ENCODE measurements at places on chromosomes 5 and 9. TPM values are rescaled to one million over a fixed set of nuclear protein-coding genes. Genes with fewer than 3 reads are reported as not detected.

Gene HRCT1
- polyA plus RNA-seq: not detected

Gene MUSK
- not detected for polyA plus RNA-seq

Gene KCNV2
- not detected for polyA plus RNA-seq

GRCh38 chr9:133826289-133827085 is 88.3 kb upstream of the SARDH start:
- no peaks in the 10 kb centered on the region for H3K4me1 ChIP-seq
- H3K27ac ChIP-seq: no peak overlapping the region
- no peaks in the 10 kb centered on the region for H3K36me3 ChIP-seq
- H3K27me3 ChIP-seq: no peaks in the 10 kb centered on the region
- no peak for DNase-seq

- H3K4me1 ChIP-seq: no peaks in the 10 kb centered on the region
- no peak for DNase-seq
- H3K36me3 ChIP-seq: no peaks in the 10 kb centered on the region
These were observed 268.6 kb downstream of the SEC61B start for GRCh38 chr9:99490729-99491128.

DNA sequence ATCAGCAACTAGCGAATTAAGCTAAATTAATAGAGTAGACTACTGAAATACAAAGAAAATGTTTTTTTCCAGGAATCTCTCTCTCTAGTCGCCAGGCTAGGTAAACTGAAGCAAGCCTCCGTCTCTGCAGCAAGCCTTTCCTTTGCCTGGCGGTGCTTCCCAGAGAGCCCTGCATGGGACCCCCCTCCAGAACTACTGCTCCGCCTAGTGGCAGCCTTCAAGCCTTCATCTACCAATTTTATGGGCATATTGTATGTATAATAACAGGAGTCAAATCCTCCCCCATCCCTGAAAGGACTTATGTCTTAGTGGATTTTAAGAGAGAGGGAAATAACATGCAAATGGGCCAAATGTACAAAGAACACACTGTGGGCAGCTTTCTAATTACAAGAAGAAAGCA is 241.9 kb downstream of the SAXO1 start:
- H3K4me1 ChIP-seq: no peaks in the 10 kb centered on the region
- no peak overlapping the region for H3K27ac ChIP-seq
- H3K4me3 ChIP-seq: no peak overlapping the region
- no peak for DNase-seq
- no peaks in the 10 kb centered on the region for H3K27me3 ChIP-seq

DNA sequence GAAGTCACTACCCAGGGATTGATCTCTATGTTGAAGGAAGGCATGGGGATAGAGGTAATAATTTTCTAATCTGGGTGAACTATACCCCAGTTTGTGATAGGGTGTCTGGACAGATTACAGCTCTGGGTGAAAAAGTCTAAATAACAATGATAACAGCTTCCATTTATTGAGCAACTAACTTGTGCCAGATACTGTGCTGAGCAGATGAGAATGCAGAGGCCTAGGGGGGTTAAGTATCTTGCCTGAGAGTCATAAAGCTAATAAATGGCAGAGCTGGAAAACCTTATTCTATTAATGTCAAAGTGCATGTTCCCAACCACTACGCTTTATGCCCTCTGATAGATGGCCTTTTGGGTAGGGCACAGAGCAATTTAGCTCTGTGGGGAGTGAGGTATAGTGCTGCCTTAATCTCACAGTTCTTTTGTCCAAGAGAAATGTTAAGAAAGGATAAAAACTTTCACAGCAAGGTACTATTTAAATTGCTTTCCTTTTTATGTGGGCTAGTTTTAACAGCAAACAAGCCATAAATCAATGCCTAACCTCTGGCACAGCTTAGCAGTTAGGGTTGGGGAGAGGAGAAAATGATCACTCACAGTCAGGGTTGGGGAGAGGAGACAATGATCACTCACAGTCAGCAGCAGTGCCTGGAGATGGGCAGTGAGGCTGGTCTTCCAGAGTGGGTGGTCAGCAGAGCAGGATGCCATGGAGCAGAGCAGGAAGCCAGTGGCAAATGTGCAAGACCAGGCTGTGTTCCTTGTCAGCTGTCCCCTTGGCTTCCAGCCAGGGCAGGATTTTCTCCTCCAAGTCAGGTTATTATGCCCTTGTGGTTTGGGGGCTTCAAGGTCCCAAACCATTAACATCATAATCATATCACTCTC is 187.0 kb downstream of the CARTPT start:
- no peaks in the 10 kb centered on the region for H3K36me3 ChIP-seq
- no peak overlapping the region for H3K27ac ChIP-seq
- DNase-seq: no peak

- no peaks in the 10 kb centered on the region for H3K27me3 ChIP-seq
- H3K4me3 ChIP-seq: peak overlapping the region; percentile 24
- H3K36me3 ChIP-seq: no peaks in the 10 kb centered on the region
- DNase-seq: no peak
- no peaks in the 10 kb centered on the region for H3K4me1 ChIP-seq
These were observed 630.2 kb upstream of the DMAC1 start for GRCh38 chr9:8429768-8430167.

GRCh38 chr5:96942911-96943310 is 7.0 kb downstream of the LNPEP start:
- H3K27me3 ChIP-seq: no peaks in the 10 kb centered on the region
- H3K36me3 ChIP-seq: peaks cover 4% of the 10 kb centered on the region
- no peak overlapping the region for H3K4me3 ChIP-seq
- peaks cover 72% of the 10 kb centered on the region for H3K4me1 ChIP-seq
